Diencephalon (tissue), 1 donor: ENCODE measurements at places on chromosomes 3 and 15. TPM values are rescaled to one million over a fixed set of nuclear protein-coding genes. Genes with fewer than 3 reads are reported as not detected.

GOLGA6D gene
- not detected for total RNA-seq

FAM107A gene
- total RNA-seq: 25.1 TPM

ENTPD3 gene
- total RNA-seq: 17.8 TPM

SEMA3G gene
- 4.4 TPM for total RNA-seq

SLC12A1 gene
- 5.8 TPM for total RNA-seq

PRR20G gene
- not detected for total RNA-seq

TRIM42 gene
- total RNA-seq: not detected

HRG gene
- total RNA-seq: not detected

GOLGA8R gene
- 2.1 TPM for total RNA-seq

TUSC7 gene
- total RNA-seq: not detected

ZNF80 gene
- total RNA-seq: 0.23 TPM

NDN gene
- 130 TPM for total RNA-seq

SAMMSON gene
- total RNA-seq: 0.23 TPM

CXCR6 gene
- total RNA-seq: not detected

KBTBD13 gene
- total RNA-seq: not detected

CX3CR1 gene
- total RNA-seq: 28.8 TPM

TM4SF18 gene
- 4.8 TPM for total RNA-seq

ATP11B gene
- 90.9 TPM for total RNA-seq

GRK7 gene
- total RNA-seq: not detected
